NCI-H1048 (cell line): ENCODE measurements at places on chromosomes 6 and 20.
A peak's percentile ranks its signal among the peaks of the same experiment; 100 is the strongest.

- no peak for DNase-seq
These were observed 90.2 kb downstream of the DST start for GRCh38 chr6:56552187-56553130.

GRCh38 chr6:88952065-88952704, 11.2 kb downstream of the RNGTT start:
- DNase-seq = no peak

- peak; percentile 35 for DNase-seq
These were observed 161.3 kb upstream of the AGPAT4 start for GRCh38 chr6:161434921-161435747.

DNA sequence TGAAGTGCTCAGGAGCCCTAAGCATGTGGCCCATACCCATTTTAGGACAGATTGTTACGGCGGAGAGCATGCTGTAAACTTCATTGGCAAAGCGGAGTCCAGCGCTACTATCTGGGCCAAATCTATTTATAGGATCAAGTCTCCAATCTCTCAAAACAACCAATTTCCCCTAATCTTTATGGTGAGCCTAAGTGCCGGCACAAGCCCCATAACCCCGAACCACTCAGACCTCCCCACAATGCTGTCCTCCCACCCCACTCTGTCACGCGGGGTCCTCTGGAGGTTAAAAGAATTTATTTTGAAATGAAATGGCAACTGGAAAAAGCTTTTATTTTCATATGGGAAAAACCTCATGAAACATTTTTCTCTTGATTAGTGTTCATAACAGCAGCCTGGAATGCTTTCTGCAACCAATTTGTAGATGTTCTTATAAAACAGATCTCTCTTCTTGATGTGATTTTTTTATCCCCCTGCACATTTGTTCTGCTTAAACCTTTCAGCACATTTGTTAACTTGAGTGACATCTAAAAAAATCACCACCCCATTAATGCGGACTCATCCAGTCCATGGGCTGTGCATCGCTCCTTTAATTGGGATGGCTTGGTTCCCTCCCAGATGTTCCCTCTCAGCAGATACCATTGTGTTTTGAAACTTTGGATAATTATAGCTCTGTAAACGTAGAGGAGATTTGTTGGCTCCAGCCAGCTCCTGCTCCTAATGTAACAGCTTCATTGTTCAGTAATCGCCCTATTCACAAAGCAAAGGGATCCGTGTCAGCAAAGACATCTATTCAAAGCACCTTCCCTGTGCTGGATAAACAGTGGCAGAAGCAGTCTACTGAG, 323.6 kb downstream of the CD83 start:
- DNase-seq = no peak
